ENCODE measurements at places on chromosomes 5 and 9. TPM values are rescaled to one million over a fixed set of nuclear protein-coding genes. Genes with fewer than 3 reads are reported as not detected.
A peak's percentile ranks its signal among the peaks of the same experiment; 100 is the strongest.

Gene CEL
- 1.0 TPM for total RNA-seq

DNA sequence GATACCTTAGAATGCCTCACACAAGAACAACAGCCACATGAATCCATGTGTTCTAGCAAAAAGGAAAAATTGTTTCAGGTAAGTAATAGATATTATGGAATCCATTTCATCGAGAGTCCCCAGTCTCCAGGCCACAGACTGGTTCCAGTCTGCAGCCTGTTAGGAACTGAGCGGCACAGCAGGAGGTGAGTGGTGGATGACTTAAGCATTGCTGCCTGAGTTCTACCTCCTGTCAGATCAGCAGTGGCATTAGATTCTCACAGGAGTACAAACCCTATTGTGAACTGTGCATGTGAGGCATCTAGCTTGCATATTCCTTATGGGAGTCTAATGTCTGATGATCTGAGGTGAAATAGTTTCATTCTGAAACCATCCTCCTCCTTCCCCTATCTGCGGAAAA lies 207.0 kb downstream of the CSNK1G3 start:
- no peak overlapping the region for H3K4me3 ChIP-seq
- H3K27me3 ChIP-seq, result no peaks in the 10 kb centered on the region
- H3K27ac ChIP-seq, result no peak overlapping the region
- H3K36me3 ChIP-seq, result no peaks in the 10 kb centered on the region
- DNase-seq, result peak; percentile 11

- no peak for DNase-seq
- no peak overlapping the region for H3K27ac ChIP-seq
- H3K4me1 ChIP-seq, result no peaks in the 10 kb centered on the region
- H3K27me3 ChIP-seq, result no peaks in the 10 kb centered on the region
- H3K36me3 ChIP-seq, result no peaks in the 10 kb centered on the region
- H3K4me3 ChIP-seq, result no peak overlapping the region
Observed at GRCh38 chr9:106106396-106106795, 412.1 kb downstream of the TMEM38B start.

DNA sequence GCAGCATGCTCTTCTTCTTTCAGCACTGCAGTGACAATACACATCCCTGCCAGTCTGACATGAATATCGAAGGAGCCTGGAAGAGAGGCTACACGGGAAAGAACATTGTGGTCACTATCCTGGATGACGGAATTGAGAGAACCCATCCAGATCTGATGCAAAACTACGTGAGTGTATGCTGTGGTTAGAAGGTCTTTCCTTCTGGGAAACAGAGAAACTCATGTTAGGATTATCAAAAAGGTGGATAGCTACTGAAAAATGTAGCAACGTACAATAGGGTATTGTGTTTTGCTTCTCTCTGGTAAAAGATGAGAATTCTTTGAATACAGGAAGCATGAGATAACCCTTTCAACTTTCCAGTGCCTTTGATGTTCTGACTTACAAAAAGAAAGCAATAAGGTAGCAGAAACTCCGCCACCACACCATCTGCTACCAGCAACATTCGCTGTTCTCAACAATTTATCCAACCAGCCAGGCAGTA lies 133.3 kb downstream of the PCSK5 start:
- H3K36me3 ChIP-seq, result peaks cover 5% of the 10 kb centered on the region
- H3K27me3 ChIP-seq, result no peaks in the 10 kb centered on the region
- H3K27ac ChIP-seq, result peak overlapping the region; percentile 3
- DNase-seq, result peak; percentile 26

GRCh38 chr5:65801352-65801783 lies 79.4 kb downstream of the NLN start:
- no peaks in the 10 kb centered on the region for H3K27me3 ChIP-seq
- H3K36me3 ChIP-seq, result peaks cover 37% of the 10 kb centered on the region
- no peak overlapping the region for H3K4me3 ChIP-seq
- no peak for DNase-seq

DNA sequence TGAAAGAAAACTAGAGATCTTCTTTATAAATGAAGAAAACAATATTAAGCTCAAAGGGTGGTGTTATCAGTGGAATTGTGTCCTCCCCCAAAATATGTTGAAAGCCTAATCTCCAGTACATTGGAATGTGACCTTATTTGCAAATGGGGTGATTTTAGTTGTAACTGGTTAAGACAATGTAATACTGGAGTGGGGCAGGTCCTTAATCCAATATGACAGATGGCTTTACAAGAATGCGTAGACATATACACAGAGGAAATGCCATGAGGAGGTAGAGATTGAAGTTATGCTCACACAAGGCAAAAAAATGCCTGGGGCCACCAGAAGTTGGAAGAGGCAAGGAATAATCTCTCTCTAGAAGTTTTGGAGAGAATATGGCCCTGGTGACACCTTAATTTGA lies 13.7 kb upstream of the TRIM32 start:
- no peaks in the 10 kb centered on the region for H3K27me3 ChIP-seq
- DNase-seq, result no peak
- H3K27ac ChIP-seq, result no peak overlapping the region
- no peaks in the 10 kb centered on the region for H3K4me1 ChIP-seq
- H3K36me3 ChIP-seq, result peaks cover 4% of the 10 kb centered on the region
- H3K4me3 ChIP-seq, result no peak overlapping the region

DNA sequence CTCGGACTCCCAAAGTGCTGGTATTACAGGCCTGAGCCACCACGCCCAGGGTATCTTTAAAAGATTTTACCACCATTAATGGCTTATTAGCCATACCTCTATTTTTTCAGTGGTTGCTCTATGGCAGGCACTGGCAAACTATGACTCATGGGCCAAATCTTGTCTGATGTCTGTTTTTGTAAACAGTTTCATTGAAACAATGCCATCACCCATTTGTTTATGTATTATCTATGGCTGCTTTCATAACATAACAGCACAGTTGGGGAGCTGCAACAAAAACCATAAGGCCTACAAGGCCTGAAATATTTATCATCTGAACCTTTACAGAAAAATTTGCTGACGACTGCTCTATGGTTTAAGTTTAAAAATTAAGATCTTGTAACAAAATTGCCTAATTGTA lies 66.8 kb downstream of the SLC38A9 start:
- H3K27ac ChIP-seq, result peak overlapping the region; percentile 2
- no peak overlapping the region for H3K4me3 ChIP-seq
- no peak for DNase-seq
- no peaks in the 10 kb centered on the region for H3K36me3 ChIP-seq

GRCh38 chr9:117887941-117888340 lies 183.7 kb downstream of the TLR4 start:
- H3K4me1 ChIP-seq, result no peaks in the 10 kb centered on the region
- no peak overlapping the region for H3K27ac ChIP-seq
- H3K27me3 ChIP-seq, result no peaks in the 10 kb centered on the region

DNA sequence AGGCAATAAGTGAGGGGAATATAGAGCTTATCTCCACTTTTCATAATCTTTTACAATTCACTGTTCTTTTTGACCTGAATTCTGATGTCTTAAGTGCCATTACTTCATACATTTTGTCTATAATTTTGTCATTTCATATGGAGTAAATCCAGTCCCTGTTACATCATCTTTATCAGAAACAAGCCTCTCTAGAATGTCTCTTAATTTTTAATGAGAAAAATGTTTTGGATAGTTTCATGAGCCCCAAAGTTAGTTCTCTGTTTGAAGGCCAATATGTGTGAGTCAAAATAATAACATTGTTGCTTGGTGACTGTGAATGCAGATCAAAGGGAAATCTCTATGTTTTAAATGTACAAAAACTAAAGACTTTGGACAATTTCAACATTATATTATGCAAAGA lies 329.6 kb upstream of the ARRDC3 start:
- H3K4me3 ChIP-seq, result no peak overlapping the region
- no peak overlapping the region for H3K27ac ChIP-seq
- H3K36me3 ChIP-seq, result no peaks in the 10 kb centered on the region
- no peaks in the 10 kb centered on the region for H3K27me3 ChIP-seq
- DNase-seq, result no peak

DNA sequence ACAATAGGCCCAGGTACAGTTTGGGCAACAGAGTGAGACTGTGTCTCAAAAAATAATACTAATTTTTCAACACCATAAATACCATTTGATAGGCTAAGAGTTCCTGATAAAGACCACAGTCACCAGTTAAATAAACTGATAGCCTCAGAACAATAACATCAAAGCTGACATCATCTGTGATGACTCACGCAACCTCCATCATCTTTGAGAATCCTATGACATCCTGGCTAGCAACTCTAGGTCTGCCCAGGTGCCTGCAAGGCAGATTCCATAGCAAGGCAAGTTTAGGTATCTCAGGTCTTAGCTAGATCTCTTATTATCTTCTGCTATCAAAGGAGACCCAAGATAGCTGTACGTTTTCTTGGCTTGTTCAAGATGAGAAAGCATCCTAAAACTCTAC lies 30.5 kb upstream of the UBAP2 start:
- no peak overlapping the region for H3K4me3 ChIP-seq
- no peaks in the 10 kb centered on the region for H3K36me3 ChIP-seq
- peak overlapping the region; percentile 39 for H3K27ac ChIP-seq

DNA sequence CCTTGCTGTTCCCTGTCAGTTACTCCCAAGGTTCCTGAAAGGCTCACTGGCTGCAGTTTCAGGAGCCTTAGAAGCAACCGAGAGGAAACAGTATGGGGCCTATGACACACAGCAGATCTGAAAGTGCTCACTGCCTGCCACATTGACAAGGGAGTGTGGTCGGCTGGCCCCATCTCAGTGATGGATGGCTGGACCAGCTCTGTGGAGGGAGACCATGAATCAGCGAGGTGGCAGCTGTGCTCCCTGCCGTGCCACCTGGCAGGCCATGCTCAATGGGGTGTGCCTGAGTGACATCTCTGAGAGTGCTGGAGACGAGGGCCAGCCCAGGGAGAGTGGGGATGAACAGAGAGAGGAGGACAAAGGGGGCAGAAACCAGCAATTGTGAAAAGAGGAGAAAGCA lies 49.1 kb downstream of the DOCK2 start:
- H3K4me3 ChIP-seq, result no peak overlapping the region
- H3K27me3 ChIP-seq, result no peaks in the 10 kb centered on the region
- DNase-seq, result no peak
- H3K4me1 ChIP-seq, result no peaks in the 10 kb centered on the region

Gene LRRC19
- not detected for total RNA-seq

GRCh38 chr5:83071286-83072051 lies 5.7 kb downstream of the TMEM167A start:
- peaks cover 60% of the 10 kb centered on the region for H3K4me1 ChIP-seq
- peak overlapping the region; percentile 30 for H3K4me3 ChIP-seq
- no peak for DNase-seq
- H3K27me3 ChIP-seq, result no peaks in the 10 kb centered on the region
- no peaks in the 10 kb centered on the region for H3K36me3 ChIP-seq
- no peak overlapping the region for H3K27ac ChIP-seq

GRCh38 chr5:1315018-1315708 lies 20.3 kb upstream of the TERT start:
- no peak overlapping the region for H3K4me3 ChIP-seq
- H3K27me3 ChIP-seq, result no peaks in the 10 kb centered on the region
- peaks cover 23% of the 10 kb centered on the region for H3K4me1 ChIP-seq
- H3K36me3 ChIP-seq, result no peaks in the 10 kb centered on the region
- no peak for DNase-seq

Gene AOPEP
- total RNA-seq, result 16.5 TPM

DNA sequence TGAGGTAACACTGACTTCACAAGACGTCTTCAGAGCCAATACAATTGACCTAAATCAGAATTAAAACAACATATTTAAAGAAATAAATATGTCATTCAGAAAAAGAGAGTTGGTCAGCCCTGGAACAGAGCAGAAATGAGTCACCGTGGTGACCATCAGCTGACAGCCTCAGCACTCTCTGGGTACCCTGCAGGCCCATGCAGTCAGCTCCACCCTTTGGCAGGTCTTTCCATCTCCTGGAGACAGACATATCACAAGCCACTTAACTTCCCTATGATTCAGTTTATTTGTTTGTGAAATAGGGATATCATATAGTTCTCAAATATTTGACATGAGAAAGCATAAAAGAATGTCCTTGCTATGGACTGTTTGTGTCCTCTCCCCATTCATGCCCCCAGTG lies 151.6 kb upstream of the MEF2C start:
- no peak for DNase-seq
- H3K27me3 ChIP-seq, result no peaks in the 10 kb centered on the region
- peaks cover 7% of the 10 kb centered on the region for H3K4me1 ChIP-seq
- H3K4me3 ChIP-seq, result no peak overlapping the region
- H3K36me3 ChIP-seq, result no peaks in the 10 kb centered on the region
- H3K27ac ChIP-seq, result no peak overlapping the region

DNA sequence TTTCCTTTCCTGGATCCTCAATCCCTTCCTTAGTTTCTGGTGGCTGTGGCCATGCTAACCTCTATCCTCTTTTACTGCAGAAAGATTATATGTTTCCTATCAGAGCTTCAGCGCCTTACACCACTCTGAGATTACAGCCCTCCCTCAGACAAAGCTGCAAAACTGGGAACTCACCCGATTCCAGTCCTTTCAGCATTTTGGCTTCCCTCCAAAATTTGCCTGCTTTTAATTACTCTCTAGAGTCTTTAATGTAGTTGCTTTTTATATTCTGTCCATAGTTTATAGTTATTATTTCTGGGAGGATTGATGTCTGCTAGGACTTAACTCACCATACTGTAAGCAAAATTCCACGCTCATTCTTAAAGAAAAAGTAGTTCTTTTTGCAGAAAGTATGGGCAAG lies 110.2 kb downstream of the NSG2 start:
- no peak for DNase-seq
- H3K4me3 ChIP-seq, result no peak overlapping the region
- H3K4me1 ChIP-seq, result peaks cover 5% of the 10 kb centered on the region
- no peaks in the 10 kb centered on the region for H3K36me3 ChIP-seq

Gene IFNA13
- not detected for total RNA-seq

Gene CCT5
- 604 TPM for total RNA-seq

- no peaks in the 10 kb centered on the region for H3K36me3 ChIP-seq
- H3K4me3 ChIP-seq, result no peak overlapping the region
- H3K27ac ChIP-seq, result no peak overlapping the region
- H3K4me1 ChIP-seq, result peaks cover 57% of the 10 kb centered on the region
- DNase-seq, result no peak
Observed at GRCh38 chr5:107514305-107514704, 156.4 kb downstream of the EFNA5 start.

Gene PDE6A
- total RNA-seq, result not detected

Gene CARTPT
- not detected for total RNA-seq

GRCh38 chr9:34825775-34826174 lies 115.8 kb upstream of the CCL21 start:
- no peak overlapping the region for H3K4me3 ChIP-seq
- H3K27ac ChIP-seq, result no peak overlapping the region
- H3K36me3 ChIP-seq, result no peaks in the 10 kb centered on the region
- no peaks in the 10 kb centered on the region for H3K4me1 ChIP-seq
- DNase-seq, result no peak

- no peaks in the 10 kb centered on the region for H3K36me3 ChIP-seq
- peaks cover 4% of the 10 kb centered on the region for H3K4me1 ChIP-seq
- H3K4me3 ChIP-seq, result no peak overlapping the region
- H3K27ac ChIP-seq, result no peak overlapping the region
- DNase-seq, result no peak
Observed at GRCh38 chr5:6847870-6848269, 134.6 kb downstream of the TENT4A start.

Gene TRPM3
- 8.2 TPM for total RNA-seq

Gene GNA14
- total RNA-seq, result 10.5 TPM

Gene PCDHGC4
- total RNA-seq, result 2.3 TPM

All from GM23338 (cell line).